Vagina (tissue), 2 donors: ENCODE measurements at places on chromosomes 1 and 21.

- DNase-seq: no peak
Observed at GRCh38 chr1:67955591-67955990, 94.8 kb downstream of the DIRAS3 start.

DNA sequence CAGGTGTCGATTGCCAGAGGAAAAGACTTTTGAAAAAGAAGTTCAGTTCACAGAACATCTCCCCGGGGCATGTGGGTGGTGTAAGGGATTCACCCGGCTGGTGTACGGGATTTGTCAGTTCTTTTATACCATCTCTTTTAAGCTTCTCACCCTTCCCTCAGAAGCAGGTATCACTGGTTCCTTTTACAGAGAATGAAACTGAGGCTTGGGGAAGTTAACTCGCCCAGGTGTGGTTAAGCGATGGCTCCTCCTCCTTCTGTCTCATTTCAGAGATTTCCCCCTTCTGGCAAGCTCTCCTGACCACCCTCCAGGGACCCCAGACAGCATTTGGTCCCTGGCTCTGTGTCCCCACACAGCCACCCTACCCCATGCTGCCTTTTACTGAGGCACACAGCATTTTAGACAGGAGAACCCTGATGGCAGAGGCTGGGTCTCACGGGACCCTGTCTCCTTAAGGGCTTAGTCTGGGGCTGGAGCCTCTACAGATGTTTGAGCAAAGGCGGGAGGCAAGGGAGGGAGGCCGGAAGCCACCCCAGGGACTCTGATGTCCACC, 2.8 kb upstream of the ECE1 start:
- no peak for DNase-seq

- no peak for DNase-seq
Observed at GRCh38 chr1:48450505-48450904, 21.5 kb downstream of the SPATA6 start.

DNA sequence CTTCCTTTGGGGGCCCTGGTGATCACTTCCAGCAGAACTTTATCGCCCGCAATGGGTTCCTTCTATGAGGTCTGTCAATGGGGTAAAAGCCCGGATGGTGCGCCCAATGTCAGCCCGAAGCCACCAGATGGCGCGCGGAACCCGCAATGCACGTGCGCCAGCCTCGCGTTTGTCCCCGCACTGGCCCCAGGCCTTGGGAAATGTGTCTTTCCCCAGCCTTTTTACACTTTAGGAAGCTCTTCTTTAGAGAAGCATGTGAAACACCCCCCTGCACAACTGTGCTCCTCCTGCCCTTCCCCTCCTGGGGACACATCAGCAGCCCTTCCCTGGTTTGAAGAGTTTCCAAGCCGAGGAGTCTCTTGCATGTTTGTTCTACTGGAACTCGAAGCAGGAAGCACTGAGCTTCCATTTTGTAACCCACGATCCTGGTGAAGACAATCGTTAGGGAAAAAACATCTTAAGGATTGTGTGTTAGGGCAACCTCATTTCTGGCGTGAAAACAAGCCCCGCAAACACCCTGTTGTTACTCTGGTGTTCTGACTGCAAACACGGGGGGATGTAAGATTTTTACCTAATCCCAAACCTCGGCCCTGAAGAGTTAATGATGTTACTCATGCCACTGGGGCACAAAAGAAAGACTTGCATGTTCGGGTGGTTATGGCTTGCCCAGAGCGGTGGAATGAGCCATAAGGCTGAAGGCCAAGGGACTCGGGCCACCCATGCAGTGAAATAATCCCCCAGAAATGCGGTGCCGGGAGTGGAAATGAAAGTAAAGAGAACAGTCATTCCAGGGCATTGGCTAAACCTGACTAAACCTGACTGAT, 20.4 kb upstream of the TARBP1 start:
- peak; percentile 97 for DNase-seq

DNA sequence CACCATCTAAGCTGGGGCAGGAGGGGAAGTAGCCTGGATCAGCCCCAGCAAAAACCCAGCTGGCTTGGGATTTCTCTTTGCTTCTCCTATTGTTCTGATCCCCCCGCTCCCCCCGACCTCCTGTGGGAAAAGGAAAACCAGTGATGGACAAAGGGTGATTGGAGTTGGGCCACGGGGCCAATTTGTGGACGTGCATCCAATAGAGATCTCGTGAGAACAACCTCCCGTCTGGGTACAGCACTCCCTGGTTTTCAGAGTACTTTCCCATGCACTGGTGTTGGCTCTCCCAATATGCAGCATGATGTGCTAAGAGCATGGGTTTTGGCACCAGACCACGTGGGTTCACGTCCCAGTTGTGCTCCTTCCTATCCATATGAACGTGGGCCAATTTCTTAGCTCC, 9.0 kb downstream of the BLACAT1 start:
- DNase-seq: no peak

- no peak for DNase-seq
Observed at GRCh38 chr1:4140821-4141220, 240.7 kb upstream of the C1orf174 start.

GRCh38 chr1:6177681-6178380, 2.3 kb downstream of the CHD5 start:
- DNase-seq: no peak

- DNase-seq: no peak
Observed at GRCh38 chr1:33335020-33335419, 14.1 kb upstream of the A3GALT2 start.

- DNase-seq: no peak
Observed at GRCh38 chr1:246005067-246005466, 502.0 kb downstream of the SMYD3 start.

DNA sequence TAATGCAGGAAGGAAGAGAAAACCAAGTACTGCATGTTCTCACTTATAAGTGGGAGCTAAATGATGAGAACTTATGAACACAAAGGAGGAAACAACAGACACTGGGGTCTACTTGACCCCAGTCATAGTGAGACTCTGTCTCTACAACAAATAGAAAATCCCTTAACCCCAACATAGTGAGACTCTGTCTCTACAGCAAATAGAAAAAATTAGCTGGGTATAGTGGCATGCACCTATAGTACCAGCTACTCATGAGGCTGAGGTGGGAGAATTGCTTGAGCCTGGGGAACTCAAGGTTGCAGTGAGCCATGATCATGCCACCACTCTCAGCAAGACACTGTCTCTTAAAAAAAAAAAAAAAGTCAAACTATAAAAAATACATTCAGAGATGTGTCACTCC, 42.7 kb downstream of the GIPC2 start:
- no peak for DNase-seq

DNA sequence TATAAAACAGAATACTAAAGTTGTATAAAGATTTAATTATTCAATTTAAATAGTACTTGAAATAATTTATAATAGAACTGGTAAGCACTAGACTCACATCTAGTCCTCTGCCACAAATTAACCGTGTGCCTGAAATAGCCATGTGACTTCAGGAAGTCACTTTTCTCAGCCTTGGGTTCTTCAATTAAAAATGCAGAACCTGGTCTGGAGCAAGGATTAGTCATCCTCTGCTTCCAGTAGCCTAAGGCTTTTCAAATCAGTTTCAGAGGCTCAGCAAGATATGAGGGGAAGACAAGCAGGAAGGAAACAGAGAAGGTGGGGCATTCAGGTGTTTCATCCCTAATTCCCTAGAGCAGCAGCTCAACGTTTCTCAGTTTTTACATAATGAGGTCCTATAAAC, 23.0 kb downstream of the DPH5 start:
- DNase-seq: no peak

DNA sequence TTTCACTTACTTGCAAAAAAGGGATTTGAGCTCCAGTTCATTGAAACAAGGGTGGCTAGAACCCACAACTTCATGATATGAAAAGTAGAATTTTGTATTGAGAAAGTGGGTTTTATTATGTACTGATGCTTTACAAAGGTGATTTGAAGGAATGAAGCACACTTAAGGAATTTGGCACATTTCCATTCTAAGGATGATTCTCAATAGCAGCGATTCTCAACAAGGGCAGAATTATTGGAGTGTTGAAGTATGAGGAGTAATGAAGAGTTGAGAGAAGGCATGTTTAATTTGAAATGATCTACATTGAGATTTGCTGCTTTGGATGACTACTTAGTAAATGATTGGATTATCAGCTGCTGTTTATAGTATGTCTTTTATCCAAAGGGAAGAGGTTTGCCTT, 54.7 kb downstream of the FNBP1L start:
- DNase-seq: no peak

- DNase-seq: no peak
Observed at GRCh38 chr1:207418351-207418750, 35.8 kb upstream of the CR2 start.

DNA sequence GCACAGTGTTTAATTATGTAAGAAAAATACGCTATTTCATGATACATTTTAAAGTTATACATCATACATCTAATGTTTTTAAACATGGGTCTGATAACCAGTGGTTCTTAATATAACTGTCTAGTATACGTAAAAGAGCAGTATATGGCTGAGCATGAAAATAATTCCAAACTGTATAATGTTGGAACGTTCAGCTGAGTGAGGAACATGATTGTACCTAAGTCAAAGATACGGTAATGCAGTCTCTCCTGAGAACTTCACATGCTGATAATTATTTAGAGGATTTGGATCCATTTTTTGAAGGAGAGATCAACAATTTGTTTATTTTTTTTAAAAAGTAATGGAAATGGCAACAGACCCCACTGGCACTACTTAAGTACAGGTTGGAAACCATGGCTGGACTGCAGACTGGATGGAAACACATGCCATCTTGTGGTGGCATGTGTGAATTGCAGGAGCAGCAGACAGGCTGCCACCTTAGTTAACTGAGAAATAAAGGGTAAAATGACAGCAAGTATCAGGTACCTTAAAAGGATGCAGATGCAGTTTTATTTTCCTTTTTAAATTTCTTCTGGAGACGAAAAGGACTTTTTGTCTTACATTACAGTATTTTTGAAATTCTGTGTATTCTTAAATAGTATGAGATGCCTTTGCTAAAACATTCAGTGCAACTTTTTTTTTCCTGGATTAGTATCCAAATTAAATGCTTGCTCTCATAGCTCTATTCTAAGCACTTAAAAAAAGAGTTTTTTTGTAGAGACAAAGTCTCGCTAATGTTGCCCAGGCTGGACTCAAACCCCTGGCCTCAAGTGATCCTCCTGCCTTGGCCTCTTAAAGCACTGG, 73.8 kb downstream of the MTR start:
- no peak for DNase-seq

DNA sequence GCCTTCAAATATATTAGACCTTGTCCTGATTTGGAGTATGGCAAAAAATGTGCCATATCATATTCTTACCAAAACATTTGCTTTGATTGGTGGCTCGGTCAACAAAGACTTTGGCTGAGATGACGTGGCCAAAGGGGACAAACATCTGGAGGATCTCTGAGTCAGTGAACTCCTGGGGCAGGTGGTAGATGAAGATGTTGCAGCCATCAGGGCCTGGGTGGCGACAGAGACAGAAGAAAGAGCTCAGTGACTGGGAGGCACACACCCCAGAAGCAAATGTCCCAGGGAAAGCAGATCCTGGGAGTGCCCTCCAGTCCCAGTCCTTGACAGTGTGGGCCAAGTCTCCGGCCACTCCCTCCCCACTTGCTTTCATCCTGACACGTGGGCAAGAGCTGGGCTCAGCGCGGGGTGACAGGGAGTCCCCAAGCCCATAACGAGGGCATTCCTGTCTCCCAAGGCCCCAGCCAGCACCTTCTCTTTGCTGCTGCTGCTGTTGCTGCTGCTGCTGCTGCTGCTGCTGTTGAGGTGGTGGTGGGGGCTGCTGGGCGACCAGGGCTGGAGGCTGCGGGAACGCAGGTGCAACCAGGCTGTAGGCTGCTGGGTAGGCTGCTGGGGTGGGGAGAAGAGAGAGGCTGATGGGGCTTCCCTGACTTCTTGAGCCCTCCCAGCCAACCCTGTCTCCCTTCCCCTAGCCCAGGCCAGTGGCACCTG, 10.7 kb downstream of the CELF3 start:
- DNase-seq: no peak

DNA sequence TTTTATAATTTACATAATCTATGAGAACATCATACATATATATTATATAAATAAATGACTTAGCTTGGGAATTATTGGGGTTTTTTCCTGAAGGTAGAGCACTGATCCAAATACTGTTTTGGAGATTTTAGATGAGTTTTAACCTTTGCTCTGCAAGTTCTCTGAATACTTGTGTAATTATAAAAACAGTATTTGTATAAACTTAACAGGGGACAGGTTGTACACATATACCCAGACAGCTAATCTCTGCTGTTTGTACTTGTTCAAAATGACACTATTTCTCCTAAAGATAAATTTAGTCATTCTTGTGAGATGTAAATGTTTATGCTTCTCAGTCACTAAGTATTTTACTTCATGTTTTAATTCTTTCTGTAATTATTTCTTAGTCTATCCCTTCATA, 8.7 kb downstream of the AGL start:
- no peak for DNase-seq

DNA sequence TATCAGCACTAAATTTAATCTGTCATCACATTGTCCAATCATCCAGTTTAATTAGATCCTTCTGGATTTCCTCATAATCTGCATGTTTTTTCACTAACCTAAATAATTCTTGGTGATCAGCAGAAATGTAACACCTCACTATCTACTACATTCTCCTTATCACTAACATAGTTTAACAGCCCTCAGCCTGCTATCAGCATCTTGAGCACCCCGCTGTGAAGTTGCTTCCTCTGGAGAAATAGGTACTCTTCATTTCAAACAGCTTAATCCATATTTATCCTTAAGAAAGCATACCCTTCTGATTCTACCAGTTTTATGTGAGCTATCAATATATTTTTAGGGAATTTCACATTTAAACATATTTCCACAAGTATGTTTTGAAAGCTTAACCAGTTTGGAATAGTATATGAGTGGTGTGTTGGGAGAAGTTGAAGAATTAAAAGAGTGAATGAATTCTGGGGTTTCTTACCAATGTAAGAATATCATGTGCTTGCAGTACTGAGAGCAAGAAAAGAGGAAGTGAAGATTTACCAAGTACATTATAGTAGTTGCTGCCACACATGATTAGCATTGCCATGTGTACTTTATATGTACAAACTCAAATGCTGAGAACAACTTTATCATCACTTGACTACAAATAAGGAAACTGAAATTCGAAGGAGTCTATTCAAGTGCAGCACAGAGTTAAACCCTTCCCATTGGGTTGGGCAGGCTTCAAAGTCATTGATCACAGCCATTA, 771.1 kb upstream of the ADGRL4 start:
- DNase-seq: no peak

DNA sequence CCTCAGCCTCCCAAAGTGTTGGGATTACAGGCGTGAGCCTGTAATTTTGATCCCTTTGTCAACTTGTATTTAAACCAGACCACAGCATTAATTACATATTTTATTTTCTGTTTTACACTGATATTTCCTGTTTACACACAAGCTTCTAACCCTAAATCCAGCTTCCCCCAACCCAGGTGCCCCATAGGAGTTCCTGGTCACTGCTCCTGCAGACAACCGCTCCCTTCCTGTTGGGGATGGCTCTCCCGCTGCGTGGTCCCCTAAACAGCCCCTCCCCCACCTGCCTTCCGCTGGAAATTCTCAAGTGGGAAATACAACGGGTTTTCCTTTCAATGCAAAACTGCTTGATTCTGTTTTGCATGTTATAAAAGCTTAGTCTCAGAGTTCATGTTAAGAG, 3.7 kb downstream of the CSTB start:
- no peak for DNase-seq

DNA sequence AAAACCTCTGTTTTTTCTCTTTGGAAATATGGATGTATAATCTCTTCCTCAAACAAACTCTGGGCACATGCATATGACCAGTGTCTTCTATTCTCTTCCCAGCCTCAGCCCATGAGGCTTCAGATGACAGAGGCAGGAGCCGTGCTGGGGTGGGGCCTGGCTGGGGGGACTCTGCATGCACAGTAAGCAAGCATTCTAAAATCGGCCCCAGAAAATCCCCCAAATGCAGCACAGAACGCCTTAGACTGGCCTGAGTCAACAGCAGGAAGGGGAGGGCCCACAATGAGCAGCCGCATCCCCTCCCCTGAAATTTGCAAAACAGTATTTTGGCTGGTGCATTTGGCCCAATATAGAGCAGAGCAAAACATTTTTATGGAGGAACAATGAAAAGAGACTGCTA, 47.8 kb downstream of the ITPKB start:
- DNase-seq: no peak
